ENCODE measurements at places on chromosomes 2 and 18. TPM values are rescaled to one million over a fixed set of nuclear protein-coding genes. Genes with fewer than 3 reads are reported as not detected.

SERPINB4 gene
- polyA plus RNA-seq: not detected

MFSD2B gene
- polyA plus RNA-seq: 3.8 TPM

GPBAR1 gene
- polyA plus RNA-seq: 1.4 TPM

BMP10 gene
- not detected for polyA plus RNA-seq

MOGAT1 gene
- not detected for polyA plus RNA-seq

NOP58 gene
- 111 TPM for polyA plus RNA-seq

HOXD8 gene
- polyA plus RNA-seq: 205 TPM

LRRC30 gene
- polyA plus RNA-seq: 1.2 TPM

RAX gene
- polyA plus RNA-seq: not detected

ERBB4 gene
- polyA plus RNA-seq: 59.5 TPM

AGPS gene
- polyA plus RNA-seq: 48.9 TPM

MATN3 gene
- 3.4 TPM for polyA plus RNA-seq

STRN gene
- polyA plus RNA-seq: 22.6 TPM

TXNDC2 gene
- polyA plus RNA-seq: 0.09 TPM

TMBIM1 gene
- 90.9 TPM for polyA plus RNA-seq

SIX3 gene
- polyA plus RNA-seq: not detected

DNA sequence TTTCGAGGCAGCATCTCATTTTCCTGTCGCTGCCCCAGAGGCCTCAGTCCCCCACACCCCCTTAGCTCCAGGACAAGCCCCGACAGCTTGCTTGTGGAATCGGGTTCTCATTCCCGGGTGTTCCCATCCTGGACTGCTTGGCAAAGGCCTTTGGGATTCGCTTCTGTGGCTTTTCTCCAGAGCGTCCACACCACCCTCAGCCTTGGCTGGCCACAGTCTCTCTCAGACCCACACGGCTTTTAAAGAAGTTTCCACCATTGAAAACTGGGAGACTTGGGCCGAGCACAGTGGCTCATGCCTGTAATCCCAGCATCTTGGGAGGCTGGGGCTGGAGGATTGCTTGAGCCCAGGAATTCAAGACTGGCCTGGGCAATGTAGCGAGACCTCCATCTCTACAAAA, 2.7 kb downstream of the ESPNL start:
- DNase-seq: no peak

GRCh38 chr2:223549215-223549614, 52.9 kb downstream of the SCG2 start:
- no peak for DNase-seq

- no peak for DNase-seq
Measured at GRCh38 chr2:166593403-166593802, 99.4 kb upstream of the SCN7A start.

DNA sequence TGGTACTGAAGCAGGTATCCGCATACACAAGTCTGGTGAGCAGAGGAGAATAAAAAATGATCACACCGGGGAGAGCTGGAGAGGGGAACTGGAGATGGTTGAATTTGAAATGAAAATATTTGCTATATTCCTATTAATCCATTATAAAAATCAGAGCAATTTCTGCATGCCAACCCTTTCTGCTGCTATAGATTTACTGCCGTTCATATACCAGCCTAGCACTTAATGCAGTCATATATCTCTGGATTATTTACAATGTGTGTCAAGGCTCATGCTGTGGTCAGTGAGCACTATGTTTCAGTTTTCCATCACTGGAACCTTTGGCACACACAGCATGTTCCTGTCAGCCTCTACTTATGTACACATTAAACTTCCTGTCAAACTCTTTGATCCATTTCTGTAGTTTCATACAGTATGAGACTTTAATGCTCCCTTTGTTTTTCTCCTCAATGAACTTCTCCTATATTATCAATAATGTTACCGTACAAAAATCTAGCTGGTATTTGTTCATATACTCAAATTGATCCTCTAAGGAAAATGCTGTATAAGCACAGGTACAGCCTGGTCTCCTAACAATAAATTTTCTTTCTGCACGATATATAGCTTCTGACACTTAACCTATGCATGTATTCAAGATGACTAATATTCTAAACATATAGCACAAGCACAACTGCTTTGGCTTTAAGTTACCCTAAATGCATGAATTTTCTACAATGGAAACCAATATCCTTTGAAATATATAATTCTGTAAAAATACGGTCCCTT, 36.7 kb downstream of the FANCL start:
- DNase-seq: no peak

GRCh38 chr2:234500394-234501006, 3.6 kb upstream of the ARL4C start:
- DNase-seq: no peak

DNA sequence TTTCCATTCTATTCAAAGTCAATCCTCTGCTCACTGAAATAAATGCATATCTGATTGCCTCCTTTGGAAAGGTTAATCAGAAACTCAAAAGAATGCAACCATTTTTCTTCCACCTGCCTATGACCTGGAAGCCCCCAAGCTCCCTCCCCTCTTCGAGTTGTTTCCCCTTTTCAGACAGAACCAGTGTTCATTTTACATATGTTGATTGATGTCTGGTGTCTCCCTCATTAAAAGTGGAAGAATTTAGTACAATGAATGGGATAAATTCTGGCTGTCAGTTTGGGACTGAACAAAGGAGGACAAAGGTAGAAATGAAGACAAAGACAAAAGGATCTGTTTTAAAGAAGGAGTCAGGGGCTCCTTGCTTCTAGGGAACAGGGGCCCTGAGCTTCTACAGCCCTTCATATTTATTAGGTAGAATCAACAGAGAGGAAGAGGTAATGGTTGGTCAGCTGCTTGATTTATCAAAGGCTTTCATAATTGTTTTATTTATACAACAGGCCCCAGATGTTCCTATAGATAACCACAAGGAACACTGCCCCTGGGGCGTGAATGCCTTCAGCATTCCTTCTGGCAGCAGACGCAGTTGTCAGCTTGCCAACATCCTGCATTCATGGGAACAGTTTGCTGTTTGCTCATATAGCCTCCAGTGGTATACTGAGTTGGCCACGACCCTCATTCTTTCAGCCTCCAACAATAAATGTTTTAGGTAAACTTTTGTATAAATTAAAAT, 949.8 kb upstream of the LRATD1 start:
- DNase-seq: no peak

GRCh38 chr18:22932885-22933205, 283 bp upstream of the RBBP8 start:
- DNase-seq: peak; percentile 71

- no peak for DNase-seq
Measured at GRCh38 chr2:239466755-239467271, 66.0 kb upstream of the HDAC4 start.

DNA sequence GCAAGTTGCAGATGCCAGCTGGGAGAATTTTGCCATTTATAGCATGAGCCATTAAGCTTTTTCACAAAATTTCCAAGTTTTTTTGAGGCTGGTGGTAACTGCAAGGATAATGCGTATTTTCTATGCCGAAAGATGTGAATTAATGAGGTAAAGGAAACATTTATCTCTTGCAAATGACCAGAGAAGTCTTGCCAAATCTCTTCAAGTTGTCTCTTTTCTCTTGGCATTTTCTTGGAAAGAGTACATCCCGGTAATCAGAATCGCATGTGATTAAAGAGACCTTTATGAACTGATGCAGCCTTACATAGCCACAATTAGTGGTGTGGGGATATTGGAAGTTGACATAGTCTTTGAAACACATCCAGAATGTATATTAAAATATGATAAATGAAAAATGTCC, 136.5 kb upstream of the MMADHC start:
- no peak for DNase-seq

- DNase-seq: no peak
Measured at GRCh38 chr2:70947556-70948184, 12.0 kb downstream of the ATP6V1B1 start.

- DNase-seq: no peak
Measured at GRCh38 chr18:14974088-14974487, 226.1 kb downstream of the ANKRD30B start.

- no peak for DNase-seq
Measured at GRCh38 chr2:10873790-10874437, 37.8 kb upstream of the KCNF1 start.

- DNase-seq: no peak
Measured at GRCh38 chr2:86226070-86226469, 26.8 kb downstream of the MRPL35 start.

GRCh38 chr2:234843411-234843810, 108.4 kb upstream of the SH3BP4 start:
- no peak for DNase-seq

- DNase-seq: no peak
Measured at GRCh38 chr2:34523958-34524514, 924.9 kb upstream of the FAM98A start.

GRCh38 chr2:224638301-224638823, 53.2 kb upstream of the CUL3 start:
- no peak for DNase-seq

DNA sequence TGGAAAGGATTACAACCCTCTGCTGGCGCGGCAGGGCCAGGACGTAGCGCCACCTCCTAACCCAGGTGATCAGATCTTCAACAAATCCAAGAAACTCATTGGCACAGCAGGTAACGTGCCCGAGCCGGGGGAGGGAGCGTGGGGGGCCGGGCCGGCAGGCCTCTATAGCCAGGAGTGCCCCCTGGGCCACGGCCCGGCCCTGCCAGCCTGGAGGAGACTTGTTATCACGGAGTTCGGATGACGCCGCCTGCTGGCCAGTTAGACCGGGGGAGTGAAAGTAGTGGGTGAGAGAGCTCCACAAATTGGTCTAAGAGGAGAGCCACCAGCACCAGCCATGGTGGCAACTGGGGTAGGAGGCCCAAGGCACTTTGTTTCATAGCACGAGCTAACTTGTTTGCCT, 8.6 kb upstream of the TMEM214 start:
- DNase-seq: no peak

DNA sequence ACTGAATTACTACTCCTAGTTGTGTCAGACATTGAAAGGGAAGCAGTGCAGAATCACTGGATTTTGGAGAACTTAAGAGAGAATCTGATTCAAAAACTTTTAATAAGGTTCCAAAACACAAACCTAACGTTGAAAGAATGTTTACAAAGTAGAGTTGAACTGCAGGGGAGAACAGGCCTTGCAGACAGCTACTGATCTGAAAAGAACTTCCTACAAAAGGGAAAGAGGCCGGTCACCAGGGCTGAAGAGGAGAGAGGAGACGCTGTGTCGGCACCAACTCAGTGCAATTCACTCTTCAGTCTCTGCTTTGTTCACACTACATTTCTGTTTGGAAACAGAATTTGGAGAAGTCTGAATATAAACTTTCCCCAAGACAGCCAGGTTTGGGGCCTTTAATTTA, 124.0 kb downstream of the GAREM1 start:
- DNase-seq: no peak

DNA sequence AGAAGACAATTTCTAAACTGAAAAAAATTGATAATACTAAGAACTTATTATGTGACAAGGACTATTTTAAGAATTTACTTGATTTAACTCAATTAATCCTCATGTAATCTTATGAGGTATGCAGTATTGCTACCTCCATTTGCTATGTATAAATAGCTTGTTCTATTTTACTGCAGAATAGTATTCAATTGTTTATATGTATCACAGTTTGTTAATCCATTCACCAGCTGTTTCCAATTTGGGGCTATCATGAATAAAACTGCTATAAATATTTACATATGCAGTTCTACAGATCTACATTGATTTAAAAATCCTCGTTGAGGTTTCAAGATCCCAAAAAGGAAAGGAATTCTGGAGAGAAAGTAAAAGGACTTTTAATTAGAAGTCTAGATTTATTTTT, 54.8 kb upstream of the DOCK10 start:
- no peak for DNase-seq

- DNase-seq: no peak
Measured at GRCh38 chr2:177888581-177888980, 184.0 kb downstream of the PDE11A start.

- no peak for DNase-seq
Measured at GRCh38 chr2:156447761-156448160, 11.6 kb downstream of the GPD2 start.

DNA sequence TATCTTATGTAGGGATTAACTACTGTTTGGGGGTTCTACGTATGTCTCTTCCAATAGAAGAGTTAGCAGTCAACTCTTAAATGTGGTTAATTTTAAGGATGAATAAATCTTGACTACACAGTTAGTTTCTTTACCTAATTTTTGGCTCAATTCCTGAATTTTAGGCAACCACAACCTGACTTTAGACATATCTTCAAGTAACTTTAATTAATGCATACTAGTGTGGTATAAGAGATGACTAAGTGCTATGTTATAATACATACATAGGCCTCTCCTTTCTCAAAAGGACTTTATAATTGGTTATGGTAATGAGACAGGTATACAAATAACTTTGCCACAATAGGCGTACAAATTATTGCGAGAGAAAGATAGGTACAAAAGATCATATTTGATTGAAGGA, 312.0 kb downstream of the IRS1 start:
- no peak for DNase-seq

DNA sequence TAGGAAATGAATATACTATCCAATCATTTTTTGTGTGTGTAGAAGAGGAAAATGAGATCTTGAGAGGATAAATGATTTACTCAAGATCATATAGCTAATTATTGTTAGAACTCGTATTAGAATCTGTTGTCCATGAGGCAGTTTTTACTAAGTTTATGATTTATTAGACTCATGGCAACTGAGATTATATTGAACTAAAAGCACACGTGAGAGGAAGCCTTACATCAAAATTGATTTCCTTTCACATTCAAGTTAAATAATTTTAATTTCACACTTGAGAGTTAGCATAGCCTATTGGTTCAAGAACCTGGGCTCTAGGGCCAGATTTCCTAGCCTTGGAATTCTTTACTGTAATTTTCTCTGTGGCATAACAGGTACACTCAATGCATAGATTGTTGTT, 552.3 kb downstream of the ERBB4 start:
- no peak for DNase-seq

DNA sequence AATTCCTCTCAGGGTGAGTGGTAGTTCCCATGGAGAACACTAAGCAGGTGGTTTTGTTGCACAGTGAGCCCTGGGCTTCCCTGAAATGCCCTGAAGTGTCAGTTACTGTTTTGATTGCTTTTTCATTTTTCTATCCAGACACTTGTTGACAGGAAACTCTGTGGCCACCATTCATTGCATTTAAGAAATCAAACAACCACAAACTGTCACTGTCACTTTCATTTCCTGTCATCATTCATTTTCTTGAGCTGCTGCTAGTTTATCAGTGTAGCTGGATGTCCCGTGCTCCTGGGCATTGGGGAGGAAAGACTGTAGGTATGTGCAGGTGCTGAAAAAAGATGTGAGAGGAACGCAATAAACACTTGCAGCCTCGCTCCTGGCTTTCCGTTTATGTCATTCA, 891.6 kb upstream of the ZEB2 start:
- DNase-seq: no peak

DNA sequence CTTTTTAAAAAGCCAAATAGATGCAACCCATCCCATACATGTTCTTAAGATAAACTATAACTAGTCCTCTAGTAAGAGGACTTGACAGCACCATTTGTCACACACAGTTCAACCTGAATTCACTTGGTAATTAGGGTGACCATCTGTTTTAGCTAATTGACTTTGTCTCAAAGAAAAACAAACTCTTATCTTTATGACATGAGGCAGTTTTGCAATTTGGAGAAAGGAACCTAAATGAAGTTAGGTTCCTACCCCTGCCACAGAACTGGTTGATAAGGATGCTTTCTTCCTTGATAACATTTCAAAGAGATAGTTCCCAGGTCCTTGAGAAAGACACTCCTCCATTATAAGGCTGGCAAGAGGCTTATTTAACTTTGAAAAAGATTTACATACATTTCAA, 57.4 kb upstream of the LRRTM1 start:
- DNase-seq: no peak
